ENCODE measurements at places on chromosomes 3 and 15.
A peak's percentile ranks its signal among the peaks of the same experiment; 100 is the strongest.

DNA sequence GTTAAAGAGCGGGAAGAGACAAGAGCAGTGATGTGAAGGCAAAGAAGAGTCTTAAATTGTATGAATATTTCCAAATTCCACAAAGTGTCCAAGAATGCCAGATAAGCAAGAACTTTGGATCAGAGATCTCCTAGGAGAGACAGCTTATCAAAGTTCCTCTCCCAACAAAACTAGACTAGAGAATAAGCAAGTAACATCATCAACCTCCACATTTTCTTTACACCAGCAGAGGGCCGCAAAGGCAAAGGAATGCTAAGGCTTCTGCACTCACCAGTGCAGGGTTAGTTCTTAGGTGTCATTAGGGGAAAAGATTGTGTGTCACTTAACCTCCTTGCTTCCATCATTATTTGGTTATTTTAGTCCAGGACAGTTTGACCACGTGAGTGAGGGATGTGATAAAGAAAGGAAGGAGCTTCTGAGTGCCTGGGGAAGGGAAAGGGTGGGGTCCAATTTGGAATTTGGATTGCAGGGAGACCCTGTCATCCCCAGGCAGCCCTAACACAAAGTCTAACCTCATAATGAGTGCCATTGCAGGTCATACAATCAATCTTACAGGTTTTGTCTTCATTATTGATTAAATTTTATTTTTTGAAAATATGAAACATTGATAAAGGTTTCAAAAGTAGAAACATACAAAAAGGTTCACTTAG, 7.5 kb upstream of the CMTM6 start:
- peak; percentile 45 for DNase-seq

DNA sequence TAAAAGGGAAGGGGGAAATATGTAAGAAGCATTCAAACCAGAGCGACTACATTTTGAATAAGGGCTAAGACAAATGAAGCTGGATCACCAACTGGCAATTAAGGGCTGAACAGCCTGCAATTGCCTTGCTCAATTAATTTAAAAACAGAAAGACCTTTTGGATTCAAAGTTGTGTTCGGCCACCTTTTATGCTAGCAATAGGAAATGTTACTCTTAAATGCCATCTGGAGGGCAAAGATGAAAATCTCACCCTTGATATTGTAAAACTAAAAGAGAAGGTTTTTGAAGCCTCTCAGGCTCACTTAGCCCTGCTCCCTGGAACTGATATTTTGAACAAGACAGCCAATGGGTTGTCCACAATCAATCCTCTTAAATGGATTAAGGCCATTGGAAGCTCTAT, 44.2 kb downstream of the ACAD9 start:
- no peak for DNase-seq

GRCh38 chr15:78907577-78907976, 34.9 kb downstream of the MORF4L1 start:
- DNase-seq = no peak

DNA sequence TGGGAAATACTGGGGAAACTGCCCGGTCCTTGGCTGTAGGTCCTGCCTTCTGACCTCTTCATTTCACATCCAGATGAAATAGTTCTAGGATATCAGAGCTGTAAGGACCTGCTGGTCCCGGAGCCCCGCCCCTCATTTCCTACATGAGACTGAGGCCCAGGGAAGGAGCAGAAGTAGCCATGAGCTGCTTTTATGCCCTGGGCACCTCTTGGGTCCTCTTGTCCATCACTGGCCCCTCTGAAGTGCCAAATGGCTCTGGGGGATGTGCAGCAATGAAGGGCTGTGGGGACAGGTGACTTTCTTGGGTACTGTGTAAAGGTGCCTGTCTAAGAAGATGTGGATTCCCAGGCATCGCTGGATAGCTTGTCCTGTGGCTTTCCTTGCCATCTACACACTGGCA, 40.3 kb upstream of the ESYT3 start:
- DNase-seq = no peak

- DNase-seq = no peak
Observed at GRCh38 chr3:195196266-195196665, 74.7 kb downstream of the XXYLT1 start.

DNA sequence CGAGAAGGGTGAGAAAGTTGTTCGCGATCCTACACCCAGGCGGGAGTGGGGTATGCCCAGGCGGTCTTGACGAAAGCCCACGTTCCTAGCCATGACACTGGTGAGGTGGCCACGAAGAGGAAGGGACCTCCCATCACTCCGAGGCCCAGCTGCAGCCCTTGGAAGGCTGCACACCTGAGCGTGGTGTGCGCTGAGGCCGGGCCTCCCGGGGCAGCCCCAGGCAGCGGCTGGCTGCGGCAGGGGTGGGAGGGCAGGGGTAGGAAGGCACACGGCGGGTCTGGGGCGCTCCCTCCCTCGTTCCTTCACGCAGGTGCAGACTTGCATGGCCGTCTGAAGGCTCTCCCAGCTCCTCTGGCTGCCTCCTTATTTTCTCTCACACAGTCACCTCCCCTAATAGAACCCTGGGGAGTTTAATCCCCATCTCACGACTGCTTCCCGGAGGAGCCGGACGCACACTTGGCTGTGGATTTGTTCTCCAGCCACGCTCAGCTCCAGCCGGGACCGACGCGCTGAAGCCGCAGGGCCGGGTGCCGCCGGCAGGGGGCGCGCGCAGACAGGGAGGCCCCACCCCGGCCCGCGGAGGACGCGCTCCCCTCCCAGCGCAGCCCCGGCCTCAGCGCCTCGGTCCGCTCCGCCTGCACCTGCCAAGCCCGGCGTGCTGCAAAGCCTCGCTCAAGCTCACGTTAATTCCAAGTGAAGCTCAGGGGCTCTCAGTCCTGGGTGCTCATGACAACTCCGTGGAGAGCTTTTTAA, 37.8 kb upstream of the MUC4 start:
- DNase-seq = peak; percentile 73

- DNase-seq = no peak
Observed at GRCh38 chr3:73314151-73314951, 252.9 kb downstream of the EBLN2 start.

DNA sequence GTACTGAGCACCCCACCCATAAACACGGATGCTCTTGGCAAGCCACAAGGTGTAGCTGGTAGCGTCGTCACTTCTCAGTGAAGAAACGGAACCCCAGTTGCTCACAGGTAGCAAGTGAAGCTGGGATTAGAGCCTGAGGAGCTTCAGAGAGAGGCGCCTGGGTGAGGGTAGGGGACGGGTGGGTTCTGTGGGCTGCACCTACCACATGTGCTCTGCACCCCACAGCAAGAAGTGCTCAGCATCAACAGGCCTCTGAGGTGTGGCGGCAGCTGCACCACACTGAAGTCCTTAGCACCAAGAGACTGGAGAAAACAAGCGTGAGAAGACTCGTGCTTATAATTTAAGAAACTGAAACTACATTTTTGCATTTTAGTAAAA, 9.8 kb downstream of the MAP6D1 start:
- no peak for DNase-seq

GRCh38 chr15:65926899-65927298, 57.6 kb downstream of the RAB11A start:
- no peak for DNase-seq

- no peak for DNase-seq
Observed at GRCh38 chr3:114108137-114108536, 51.6 kb downstream of the QTRT2 start.

- no peak for DNase-seq
Observed at GRCh38 chr3:159987291-159987711, 1.3 kb upstream of the IL12A start.

DNA sequence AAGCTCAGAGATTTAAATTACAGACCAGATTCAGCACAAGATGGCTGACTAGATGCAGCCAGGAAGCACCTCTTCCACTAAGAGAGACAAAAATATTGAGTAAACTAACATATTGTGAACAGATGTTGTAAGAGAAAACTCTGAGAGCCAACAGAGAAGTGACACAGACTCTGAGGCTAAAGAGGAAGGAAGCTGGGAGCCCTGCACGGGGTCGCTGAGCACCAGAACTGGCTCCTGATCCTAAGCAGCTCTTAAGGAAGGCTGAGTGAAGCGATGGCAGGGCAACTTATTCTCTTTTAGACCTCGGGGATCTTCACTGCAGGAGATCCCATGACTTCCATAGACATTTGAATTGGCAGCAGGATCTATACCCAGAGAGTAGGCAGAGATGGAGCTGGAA, 578.0 kb upstream of the GRM7 start:
- DNase-seq = no peak

- DNase-seq = no peak
Observed at GRCh38 chr15:50552238-50552637, 5.8 kb upstream of the USP50 start.

GRCh38 chr15:44145495-44145894, 49.6 kb downstream of the FRMD5 start:
- DNase-seq = no peak

DNA sequence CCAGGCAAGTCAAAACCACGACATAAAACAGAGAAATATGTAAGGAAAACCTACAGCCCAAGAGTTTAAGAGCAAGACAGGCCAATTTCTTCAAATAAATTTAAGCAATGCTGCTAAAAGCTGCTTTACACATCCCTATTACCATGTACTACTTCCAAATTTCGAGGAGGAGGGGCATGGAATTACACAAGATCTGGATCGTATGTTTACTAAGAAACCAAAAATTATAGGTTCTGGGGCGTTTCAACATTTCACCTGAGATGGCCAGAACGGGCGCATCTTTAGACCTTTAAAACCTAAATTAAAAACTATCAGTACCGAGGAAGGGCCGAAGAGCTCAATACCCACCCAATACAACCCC, 664 bp upstream of the NR2C2 start:
- DNase-seq = no peak

DNA sequence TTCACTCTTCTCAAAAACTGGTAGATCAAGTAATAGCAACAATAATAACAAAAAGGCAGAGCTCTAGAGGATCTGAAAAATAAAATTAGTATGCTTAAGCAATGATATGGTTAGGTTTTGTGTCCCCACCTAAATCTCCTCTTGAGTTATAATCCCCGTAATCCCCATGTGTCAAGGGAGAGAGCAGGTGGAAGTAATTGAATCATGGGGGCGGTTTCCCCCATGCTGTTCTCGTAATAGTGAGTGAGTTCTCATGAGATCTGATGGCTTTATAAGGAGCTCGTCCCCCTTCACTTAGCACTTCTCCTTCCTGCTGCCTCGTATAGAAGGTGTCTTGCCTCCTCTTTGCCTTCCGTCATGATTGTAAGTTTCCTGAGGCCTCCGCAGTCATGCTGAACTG, 60.2 kb upstream of the ABHD2 start:
- DNase-seq = no peak

GRCh38 chr3:136612512-136612911, 139.7 kb downstream of the STAG1 start:
- no peak for DNase-seq

GRCh38 chr3:3209714-3210113, 30.2 kb upstream of the CRBN start:
- DNase-seq = no peak

GRCh38 chr3:99473321-99473751, 165.1 kb upstream of the COL8A1 start:
- no peak for DNase-seq

- DNase-seq = no peak
Observed at GRCh38 chr3:25592510-25592968, 72.2 kb downstream of the TOP2B start.

- no peak for DNase-seq
Observed at GRCh38 chr15:45093622-45094357, 20.2 kb downstream of the DUOX2 start.

DNA sequence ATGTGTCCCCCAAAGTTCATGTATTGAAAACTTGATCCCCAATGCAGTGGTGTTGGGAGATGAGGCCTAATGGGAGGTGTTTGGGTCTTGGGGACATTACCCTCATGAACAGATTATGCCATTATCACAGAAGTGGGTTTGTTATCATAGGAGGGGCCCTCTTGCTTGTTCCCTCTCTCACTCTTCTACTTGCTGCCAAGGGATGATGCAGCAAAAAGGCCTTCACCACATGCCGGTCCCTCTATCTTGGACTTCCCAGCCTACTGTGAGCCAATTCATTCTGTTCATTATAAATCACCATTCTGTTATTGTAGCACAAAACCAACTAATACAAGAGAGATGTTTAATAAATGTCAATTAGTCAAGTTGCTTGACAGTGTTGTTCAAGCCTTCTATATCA, 47.2 kb downstream of the FAM227B start:
- DNase-seq = no peak

DNA sequence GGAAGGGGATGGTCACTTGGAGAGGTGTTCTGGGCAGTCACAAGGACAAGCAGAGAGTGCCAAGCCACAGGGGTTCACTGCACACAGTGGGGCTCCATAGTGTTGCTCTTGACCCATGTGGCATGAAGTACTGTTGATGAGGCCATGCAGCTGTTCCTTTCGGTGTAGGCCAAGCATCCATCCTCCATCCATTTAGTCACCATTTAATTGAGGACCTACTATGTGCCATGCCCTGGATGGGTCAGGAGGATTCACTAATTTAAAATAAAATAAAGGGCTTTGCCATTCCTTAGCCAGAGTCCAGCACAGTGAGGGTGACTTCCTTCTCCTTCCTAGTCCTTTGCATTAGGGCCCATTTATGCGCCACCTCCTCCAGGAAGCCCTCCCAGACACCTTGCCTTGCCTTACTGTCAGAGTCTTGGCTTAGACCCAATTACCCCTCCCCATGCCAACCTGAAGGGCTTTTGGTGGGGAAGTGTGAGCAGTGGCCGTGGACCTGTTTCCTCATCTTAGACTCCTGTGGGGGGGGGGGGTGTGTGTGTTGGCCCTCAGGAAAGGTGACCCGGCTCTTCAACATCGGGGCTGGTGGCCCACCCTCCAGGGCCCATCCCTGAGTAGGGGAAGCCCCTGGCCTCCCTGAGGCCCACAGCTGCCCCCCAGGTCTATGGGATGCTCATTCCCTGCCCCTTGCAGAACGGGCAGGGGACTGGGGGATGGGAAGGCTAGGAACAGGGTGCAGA, 25.6 kb downstream of the PSTPIP1 start:
- DNase-seq = no peak

DNA sequence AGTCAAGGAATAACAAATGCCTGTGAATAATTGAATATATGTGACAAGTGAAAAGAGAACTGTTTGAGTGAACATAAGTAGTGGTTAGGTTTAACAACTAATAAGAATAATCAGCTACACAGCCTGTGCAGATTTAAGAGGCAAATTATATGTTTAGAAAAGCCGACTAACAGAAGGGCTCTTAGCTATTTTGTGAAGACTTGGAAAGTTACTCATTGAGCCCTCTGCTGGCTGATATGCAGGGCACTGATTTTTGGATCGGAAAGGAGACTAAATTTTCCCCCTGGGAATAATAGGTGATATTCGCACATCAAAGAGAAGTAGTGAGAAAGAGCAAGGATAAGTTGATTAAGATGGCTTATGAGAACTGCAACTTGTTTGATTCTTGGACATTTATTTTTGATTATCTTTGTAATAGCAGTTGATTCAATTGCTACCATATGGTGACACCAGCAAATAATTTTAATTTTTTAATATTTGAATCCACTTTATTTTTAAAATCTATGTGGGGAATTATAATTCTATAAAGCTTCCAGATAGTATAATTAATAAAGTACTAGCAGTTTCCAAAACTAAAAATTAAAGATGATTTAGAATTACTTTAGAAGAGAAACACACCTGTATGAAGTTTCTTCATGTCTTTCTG, 156.2 kb downstream of the NLGN1 start:
- peak; percentile 38 for DNase-seq

- DNase-seq = no peak
Observed at GRCh38 chr15:56613811-56614210, 119.5 kb downstream of the ZNF280D start.
